ENCODE measurements at places on chromosomes 13 and 19.

- peak; percentile 66 for DNase-seq
Measured at GRCh38 chr19:17579661-17580244, 24.3 kb downstream of the COLGALT1 start.

GRCh38 chr13:36356058-36356457 is 9.9 kb upstream of the SPART start:
- DNase-seq, result no peak

DNA sequence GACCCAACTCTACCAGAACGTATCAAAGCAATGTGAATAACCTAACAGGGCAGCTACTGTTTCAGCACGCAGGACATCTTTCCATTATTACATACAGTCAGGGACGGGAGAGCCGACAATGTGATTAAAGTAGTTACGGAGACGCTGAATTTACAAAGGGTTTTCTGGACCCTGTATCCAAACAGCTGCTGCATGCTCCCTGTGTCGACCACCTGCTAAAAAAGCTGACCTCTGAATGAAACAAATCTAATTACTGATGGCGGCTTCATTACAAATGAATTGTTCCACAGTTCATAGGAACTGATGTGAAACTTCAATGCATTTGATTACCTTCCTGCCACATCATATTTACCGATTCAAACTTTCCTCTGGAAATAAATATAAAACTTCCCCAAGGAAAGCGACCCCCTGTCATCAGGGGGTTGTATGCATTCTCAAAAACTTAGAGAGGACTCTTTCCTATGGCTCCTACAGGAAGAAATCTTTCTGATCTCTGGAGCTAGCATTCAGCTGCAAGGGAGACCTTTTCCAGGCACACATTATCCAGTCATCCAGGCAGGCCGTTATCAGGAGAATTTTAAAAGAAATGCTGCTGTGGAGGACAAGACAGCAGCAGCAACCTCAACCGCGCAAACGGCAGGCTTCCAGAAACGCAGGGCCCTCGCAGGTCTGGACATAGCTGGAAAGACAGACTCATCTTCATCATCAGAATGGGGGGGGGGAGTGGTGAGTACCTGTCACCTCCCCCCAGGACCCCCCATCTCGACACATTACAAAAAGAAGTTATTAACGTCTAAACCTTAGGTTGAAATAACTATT is 3.1 kb downstream of the EFNB2 start:
- DNase-seq, result peak; percentile 50

GRCh38 chr19:10230173-10230860 is 814 bp downstream of the S1PR2 start:
- DNase-seq, result peak; percentile 56

GRCh38 chr19:50328873-50329145 is 368 bp downstream of the KCNC3 start:
- DNase-seq, result no peak

DNA sequence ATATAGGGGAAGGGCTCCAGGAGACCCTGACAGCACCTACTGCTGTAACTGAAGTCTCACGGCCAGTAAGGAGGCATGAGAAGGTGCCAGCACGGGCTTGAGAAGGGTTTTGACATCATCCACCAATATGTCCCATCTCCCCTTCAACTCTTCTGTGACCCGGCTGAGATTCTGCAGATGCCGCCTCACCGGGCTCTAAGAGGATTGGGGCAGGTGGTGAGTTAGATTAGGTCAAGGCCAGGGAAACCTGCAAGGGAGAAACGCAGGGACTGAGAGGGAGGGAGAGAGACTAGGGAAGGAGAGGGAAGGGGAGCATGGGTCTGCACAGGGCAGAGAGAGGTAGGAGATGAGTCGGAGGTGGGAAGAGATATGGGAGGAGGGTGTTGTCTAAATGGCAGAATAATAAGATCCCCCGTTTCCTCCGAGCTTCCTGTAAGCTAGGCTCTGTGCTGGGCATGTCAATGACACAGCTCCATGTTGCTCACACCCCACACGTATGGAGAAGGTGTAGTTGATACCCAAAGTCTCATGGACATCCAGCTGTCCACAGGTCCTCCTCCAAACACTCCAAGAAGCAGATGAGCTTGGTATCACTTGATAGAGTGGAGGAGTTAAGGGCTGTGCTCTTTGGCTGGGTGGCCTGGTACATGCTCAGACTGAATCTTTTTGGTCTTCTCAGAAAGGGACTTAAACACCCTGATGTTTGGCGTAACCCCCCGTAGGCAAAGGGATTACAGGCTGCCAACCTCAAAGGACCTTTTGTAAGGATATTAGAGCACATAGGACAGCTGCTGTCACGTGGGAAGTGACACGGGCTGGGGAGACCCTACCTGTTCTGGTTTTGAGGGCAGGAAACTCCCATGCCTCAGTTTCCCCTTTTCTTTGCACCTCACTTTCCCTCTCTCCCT is 6.1 kb downstream of the TPRX1 start:
- DNase-seq, result no peak

Data from testis (tissue), 5 donors.